ENCODE measurements at places on chromosomes 3 and 15.

DNA sequence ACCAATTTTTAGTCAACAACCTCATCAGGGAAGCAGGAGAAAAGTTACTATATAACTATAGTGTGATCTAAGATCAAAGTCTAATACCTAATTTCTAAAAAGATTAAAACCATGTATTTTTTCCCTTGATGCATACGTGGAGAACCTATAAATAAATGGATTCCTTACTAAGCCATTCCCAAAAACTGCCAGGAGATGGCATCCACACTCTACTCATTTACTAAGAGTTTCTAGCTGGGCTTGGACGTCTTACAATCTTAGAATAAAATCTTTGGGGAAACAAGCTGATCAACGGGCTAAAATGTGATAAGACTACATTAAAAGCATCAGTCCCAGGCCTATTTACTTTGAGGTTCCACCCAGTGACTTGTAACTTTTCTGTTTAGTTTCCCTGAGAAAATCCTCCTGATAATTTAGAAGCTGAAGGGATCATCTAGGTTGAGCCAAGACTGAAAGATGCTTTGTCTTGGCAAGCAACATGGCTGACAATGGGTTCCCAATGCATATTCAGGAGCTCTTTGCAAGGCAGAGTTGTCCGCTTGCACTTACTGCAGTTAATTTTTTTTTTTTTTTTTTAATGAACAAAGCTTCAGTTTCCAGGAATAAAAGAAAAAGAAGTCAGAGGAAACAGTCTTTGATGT, 85.5 kb upstream of the FGF12 start:
- DNase-seq, result peak; percentile 61

GRCh38 chr3:109715707-109716106, 378.4 kb upstream of the DPPA4 start:
- no peak for DNase-seq

DNA sequence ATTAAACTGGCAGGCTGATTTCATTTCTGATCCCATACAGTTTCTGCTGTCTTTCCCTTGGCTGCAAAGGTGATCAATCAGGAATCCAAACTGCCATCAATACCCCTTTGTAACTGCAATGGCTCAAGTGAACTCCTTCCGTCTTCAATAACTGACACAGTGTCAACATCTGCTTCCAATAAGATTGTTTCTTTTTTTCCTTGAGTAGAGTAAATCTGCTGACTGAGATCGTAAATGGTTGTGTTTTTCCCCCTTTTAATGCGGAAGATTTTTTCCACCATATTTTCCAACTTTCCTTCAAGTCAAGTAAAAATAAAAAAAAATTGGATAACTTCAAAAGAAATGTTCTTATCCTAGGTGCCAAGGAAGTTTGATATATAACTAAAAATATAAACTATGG, 48.7 kb downstream of the VGLL3 start:
- DNase-seq, result no peak

DNA sequence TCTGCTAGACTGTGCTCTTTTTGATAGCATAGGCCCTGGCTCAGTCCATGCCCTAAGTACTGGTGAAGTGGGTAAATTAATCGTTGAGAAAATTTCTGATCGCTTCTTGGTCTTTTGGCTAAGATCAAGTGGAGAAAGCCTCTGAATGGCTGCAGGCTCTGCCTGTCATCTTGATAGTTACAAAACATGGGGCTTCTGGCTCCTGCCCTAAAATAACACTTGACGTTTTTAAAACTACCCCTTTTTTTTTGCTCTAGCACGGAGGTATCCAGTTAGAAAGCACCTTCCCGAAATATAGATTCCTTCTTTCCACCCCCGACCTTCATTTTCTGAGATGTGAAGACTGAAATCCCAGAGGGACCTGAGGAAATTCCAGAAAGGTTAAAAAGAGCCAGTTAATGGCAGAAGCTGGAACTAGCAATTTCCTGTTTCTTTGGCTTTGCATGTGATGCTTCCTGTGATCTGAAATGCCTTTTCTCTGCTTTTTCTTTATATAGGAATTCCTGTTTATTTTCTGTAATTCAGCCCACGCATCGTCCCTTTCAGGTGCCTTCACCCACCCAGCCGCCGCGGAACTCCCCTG, 799 bp upstream of the C2CD4B start:
- DNase-seq, result no peak

DNA sequence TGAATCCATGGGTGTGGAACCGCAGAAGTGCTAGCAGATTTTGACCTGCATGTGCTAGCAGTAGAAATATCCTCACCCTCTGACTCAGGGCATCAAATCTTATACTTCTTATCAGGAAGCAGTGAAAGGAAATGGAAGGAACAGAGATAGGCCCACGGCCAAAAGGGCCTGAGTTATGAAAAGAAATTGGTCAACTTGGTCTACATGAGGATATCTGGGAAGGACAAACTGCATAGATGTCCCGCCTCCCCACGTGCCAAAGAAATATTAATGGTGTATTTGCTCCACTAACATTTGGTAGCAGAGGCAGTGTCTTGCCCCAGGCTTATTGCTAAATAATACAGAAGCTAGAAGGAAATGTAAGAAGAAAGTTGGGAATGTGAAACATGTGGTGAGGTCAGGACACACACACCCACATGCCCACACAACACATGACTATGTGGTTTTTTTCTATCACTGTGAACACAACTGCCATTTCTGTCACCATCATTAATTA, 93.6 kb upstream of the COL8A1 start:
- no peak for DNase-seq

- no peak for DNase-seq
Measured at GRCh38 chr3:105483476-105483875, 116.8 kb downstream of the ALCAM start.

DNA sequence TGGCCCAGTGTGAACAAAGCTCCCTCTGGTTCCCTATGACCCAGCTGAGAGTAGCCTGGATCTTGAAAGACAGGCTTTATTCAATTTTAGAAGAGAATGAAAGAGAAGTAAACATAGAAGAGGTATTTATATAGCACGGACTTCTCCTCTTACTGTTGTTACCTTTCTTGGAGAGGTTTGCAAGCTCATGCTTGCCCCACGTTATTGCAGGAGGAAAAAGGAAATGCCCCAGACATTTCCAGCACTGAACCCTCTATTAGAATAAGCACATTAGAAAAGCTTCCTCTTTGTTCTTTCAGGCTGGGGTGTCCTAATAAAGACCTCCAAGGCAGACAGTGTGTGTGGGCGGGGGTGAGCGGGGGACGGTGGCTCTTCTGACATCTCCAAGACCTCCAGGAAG, 98.7 kb upstream of the AGBL1 start:
- DNase-seq, result no peak

Measured in hematopoietic multipotent progenitor cell treated with erythropoietin and hydrocortisone succinate and interleukin-3 and kit ligand, for 6 days (in vitro differentiated cells).